ENCODE measurements at places on chromosomes 6 and 20.
A peak's percentile ranks its signal among the peaks of the same experiment; 100 is the strongest.

DNA sequence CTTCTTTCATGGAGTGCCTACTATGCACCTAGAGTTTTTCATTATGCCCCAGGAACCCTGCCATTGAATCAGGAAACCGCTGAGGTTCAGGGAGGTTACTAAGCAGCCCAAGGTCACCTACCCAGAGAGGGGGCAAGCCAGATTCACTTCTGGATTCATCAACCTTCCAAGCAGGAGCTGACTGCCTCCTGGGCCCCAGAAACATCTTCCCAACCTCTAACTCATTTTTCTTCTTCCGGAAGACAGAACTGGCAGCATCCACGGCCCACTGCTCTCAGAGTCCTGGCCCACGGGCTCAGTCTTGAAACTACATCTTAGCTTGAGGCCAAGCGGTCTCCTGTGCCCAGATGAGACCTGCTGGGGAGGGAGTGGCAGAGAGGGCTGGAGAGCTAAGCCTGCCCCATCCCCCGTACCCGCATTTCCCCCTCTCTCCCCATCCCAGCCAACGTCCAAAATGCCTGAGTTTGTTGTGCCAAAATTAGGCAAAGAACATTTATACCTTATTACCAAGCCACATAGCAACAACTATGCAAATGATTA, 281.0 kb downstream of the CDC5L start:
- peak; percentile 54 for DNase-seq

GRCh38 chr6:33781131-33781975, 7.6 kb downstream of the LEMD2 start:
- DNase-seq: peak; percentile 97

DNA sequence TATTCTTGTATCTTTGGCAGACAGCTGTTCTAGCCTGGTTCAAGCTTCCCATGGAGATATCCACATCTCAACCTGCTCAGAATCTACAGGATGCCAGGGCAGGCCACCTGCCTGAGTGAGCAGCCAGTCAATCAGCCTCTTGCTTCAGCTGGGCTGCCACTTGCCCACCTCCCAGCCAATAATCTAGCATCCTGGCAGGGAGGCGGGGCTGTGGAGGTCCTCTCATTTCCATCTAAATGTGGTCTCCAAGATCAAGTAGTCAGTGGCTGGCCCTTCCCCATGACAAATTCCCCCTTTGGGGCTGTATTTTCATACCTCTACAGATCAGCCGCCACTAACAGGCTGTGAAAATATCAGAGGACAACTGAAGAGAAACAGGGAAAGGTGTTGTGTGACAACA, 33.0 kb upstream of the SPDEF start:
- DNase-seq: no peak

DNA sequence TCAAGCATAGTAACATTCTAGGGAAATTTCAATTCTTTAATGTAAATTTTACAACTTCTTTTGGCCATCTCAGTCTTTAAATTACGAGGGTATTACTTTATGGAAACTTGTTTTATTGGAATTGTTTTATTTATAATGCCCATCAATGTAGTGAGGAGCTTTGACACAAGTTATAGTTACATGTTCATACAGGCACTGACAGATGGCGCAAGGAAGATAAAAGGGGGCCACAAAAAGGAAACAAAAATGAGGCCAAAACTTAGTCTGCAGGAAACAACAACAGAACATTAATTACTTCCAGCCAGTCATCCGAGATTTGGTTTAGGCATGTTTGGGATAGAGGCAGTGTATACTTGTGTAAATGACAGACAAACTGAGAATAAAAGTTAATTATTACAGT, 18.3 kb downstream of the SESN1 start:
- DNase-seq: no peak

DNA sequence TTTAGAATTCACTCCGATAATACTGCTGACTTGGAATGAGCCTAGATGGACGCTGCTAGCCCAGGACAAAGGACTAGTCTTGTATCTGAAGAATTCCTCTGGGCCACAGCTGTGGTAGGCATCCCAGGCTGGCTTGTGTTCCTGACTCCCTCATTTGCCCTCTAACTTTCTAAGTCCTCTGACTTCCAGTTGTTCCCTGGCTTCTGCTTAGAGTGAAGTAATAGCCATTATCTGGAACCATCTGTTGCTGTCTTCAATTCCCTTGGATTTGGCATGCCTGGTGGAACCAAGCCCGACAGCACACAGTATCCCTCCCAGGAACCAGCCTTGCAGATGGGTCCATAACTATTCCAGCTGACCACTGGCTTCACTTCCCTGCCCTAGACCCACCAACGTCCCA, 376.0 kb downstream of the SYNE1 start:
- no peak for DNase-seq

- DNase-seq: peak; percentile 47
These were observed 88.9 kb upstream of the ELOVL5 start for GRCh38 chr6:53437557-53438202.

- no peak for DNase-seq
These were observed 72.2 kb downstream of the SASH1 start for GRCh38 chr6:148414836-148415235.

All from SJSA1 (cell line).